IMR-90 (cell line): ENCODE measurements at places on chromosomes 1 and 21. TPM values are rescaled to one million over a fixed set of nuclear protein-coding genes. Genes with fewer than 3 reads are reported as not detected.

Gene BTBD8
- total RNA-seq: 2.0 and 3.6 TPM in 2 replicates

Gene MAD2L2
- 44.6 and 47.5 TPM in 2 replicates for total RNA-seq

Gene FMOD
- total RNA-seq: 0.18 and 0.28 TPM in 2 replicates

Gene SPRR3
- not detected in 2 replicates for total RNA-seq

Gene PTPRC
- not detected in 2 replicates for total RNA-seq

Gene ZNF695
- total RNA-seq: 0.54 and 1.1 TPM in 2 replicates

Gene OR10J4
- total RNA-seq: not detected in 2 replicates

Gene LCE1B
- total RNA-seq: not detected in 2 replicates

Gene OR10J1
- not detected in 2 replicates for total RNA-seq

Gene REN
- 0.28 and 0.54 TPM in 2 replicates for total RNA-seq

Gene IPP
- 10.6 and 15.8 TPM in 2 replicates for total RNA-seq

Gene B3GALT2
- 4.5 and 5.8 TPM in 2 replicates for total RNA-seq

Gene TAS1R1
- total RNA-seq: not detected in 2 replicates

Gene ASPM
- total RNA-seq: 27.8 and 53.3 TPM in 2 replicates

Gene COL8A2
- total RNA-seq: 0.54 and 0.56 TPM in 2 replicates

Gene NFIA
- total RNA-seq: 2.2 TPM in 2 replicates

Gene AQP10
- not detected in 2 replicates for total RNA-seq

Gene CEPT1
- 27.4 and 42.8 TPM in 2 replicates for total RNA-seq

Gene KCNT2
- total RNA-seq: 0.56 and 0.72 TPM in 2 replicates
